Activated naive CD8-positive, alpha-beta T cell treated with anti-CD3 and anti-CD28 coated beads, Interleukin-2, amount 10 ng/mL, durations not matched to agents 7 days and 5 days (primary cell): ENCODE measurements at places on chromosomes 3 and 15. TPM values are rescaled to one million over a fixed set of nuclear protein-coding genes. Genes with fewer than 3 reads are reported as not detected.

DNA sequence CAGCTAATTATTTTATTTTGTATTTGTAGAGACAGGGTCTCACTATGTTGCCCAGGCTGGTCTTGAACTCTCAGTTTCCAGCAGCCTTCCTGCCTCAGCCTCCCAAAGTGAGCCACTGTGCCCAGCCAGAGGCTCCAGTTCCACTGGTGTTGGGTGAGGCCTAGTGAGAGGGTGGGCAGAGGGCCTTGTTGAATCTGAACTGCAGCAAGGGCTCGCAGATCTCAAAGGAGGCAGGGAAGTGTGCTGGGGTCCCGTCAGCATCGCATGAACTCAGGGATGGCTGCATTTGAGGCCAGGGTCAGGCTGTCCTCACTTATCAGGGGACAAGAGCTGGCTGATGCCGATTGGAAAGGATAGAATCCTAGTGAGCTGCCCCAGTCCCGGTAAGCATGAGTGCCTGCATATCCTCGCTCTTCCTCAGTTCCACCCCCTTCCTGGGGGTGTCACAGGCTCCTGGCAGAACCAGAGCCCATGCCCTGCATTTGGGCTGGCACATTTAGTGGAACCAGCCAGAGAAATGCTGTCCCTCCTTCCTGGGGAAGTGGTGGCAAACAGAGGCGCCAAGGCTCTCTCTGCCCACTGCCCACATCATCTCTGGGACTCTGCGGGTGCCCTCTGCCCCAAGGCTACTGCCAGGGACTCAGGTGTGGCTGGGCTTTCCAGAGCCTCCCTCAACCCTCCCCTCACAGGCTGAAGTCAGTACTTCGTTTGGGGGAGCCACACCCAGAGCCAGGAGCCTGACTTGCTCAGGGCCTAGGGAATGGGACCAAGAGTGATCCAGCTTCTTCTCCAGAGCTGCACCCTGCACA lies 24.1 kb downstream of the ALS2CL start:
- H3K36me3 ChIP-seq = no peaks in the 10 kb centered on the region
- no peaks in the 10 kb centered on the region for H3K4me1 ChIP-seq
- H3K27ac ChIP-seq = no peak overlapping the region

GRCh38 chr15:99341786-99342185 lies 90.5 kb downstream of the LRRC28 start:
- H3K27ac ChIP-seq = no peak overlapping the region
- H3K36me3 ChIP-seq = peaks cover 1% of the 10 kb centered on the region
- peaks cover 1% of the 10 kb centered on the region for H3K4me1 ChIP-seq
- no peaks in the 10 kb centered on the region for H3K27me3 ChIP-seq
- no peak for DNase-seq

GRCh38 chr3:150875548-150875947 lies 29.7 kb downstream of the MINDY4B start:
- H3K27me3 ChIP-seq = peaks cover 13% of the 10 kb centered on the region
- no peak for DNase-seq
- no peak overlapping the region for H3K4me3 ChIP-seq
- H3K36me3 ChIP-seq = no peaks in the 10 kb centered on the region

GRCh38 chr3:157247391-157247790 lies 87.4 kb upstream of the CCNL1 start:
- no peaks in the 10 kb centered on the region for H3K36me3 ChIP-seq
- H3K4me3 ChIP-seq = no peak overlapping the region
- no peak for DNase-seq
- H3K27me3 ChIP-seq = no peaks in the 10 kb centered on the region

DNA sequence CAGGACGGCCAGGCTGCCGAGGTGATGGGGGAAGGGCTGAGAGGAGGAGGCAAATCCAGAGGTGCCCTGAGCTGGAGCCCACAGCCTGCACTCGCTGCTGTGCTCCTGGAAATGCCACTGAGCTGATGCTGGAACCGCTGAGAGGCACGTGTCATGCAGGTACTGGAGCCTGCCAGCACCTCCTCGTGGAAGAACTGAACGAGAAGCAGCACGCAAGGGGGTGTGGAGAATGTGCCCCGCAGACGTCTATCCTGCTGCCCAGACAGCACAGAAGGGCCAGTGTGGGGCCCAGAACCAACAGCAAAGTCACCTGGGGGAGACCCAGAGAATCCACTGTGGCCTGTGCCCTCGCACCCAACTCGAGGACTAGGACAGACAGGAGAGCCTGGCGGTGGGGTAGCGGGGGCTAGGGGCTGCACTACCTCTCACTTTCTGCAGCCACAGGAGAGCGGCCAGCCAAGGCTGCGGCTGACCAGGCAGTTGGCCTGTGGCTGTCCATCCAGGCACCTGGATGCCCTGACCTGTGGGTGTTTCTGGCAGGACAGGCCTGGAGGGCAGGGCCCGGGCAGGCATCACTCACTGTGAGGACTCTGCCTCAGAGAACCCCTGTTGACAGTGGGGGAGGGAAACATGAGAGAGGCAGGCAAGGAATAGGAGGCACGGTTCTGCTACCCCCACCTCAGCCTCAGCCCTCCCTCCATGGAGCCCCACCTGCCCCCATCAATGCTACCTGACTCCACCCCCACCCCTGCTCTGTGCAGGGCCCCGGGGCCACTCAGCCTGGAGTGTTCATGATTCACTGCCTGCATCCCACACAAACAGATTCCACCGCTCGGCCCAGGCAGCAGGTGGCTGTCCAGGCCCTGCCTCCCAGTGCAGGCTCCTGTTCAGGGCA lies 213.1 kb downstream of the TBC1D2B start:
- no peak overlapping the region for H3K27ac ChIP-seq
- H3K27me3 ChIP-seq = peaks cover 1% of the 10 kb centered on the region
- H3K36me3 ChIP-seq = no peaks in the 10 kb centered on the region

DNA sequence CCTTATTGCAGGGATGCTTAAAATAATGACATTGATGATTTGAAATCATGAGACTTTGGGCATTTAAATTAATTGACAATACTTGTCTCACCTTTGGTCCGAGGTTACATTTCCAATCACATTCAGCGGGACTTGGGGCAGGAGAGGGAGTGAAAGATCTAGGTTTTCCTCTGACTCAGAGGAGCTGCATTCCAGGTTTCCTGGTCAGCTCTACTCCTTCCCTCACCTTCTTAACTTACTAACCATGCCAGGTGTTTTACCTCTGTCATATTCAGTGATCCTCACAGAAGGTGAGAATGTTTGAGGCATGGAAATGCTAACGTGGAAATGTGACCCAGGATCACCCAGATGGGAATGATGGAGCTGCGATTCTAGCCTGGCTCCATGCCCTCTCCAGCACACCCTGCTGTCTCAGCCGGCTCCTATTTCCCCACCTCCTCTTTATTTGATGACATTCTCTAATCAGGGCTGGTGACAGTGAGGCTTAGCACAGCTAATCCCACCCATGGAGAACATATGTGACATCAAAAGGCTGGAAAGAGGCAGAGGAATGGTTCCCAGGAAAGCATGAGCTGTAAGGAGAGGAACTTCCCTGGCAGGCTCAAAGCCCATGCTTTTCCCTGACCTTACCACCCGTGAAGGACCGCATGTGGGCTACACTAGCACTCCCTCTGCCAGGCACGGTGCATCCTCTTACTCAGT lies 38.7 kb downstream of the THSD4 start:
- no peaks in the 10 kb centered on the region for H3K4me1 ChIP-seq
- no peak overlapping the region for H3K4me3 ChIP-seq
- H3K36me3 ChIP-seq = no peaks in the 10 kb centered on the region

DNA sequence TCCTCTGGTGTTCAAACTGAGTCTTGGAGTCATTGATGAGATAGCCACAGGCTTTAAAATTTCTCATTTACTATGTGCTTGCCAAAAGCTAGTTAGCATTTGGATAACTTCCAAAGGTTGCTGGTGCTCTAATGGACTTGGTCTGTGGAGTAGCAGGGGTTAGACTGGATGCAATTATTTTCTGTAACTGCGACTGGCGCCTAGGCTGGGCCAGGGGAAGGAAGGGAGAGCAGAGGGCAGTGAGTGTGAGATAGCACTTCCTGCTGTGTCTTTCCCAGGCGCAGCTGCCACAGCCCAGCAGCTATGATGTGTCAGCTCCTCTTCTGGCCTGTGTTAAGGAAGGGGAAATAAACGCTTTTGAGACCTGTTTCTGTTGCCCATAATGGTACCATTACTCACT lies 98.6 kb downstream of the MYRIP start:
- no peaks in the 10 kb centered on the region for H3K36me3 ChIP-seq
- no peak overlapping the region for H3K27ac ChIP-seq
- no peak overlapping the region for H3K4me3 ChIP-seq
- no peaks in the 10 kb centered on the region for H3K4me1 ChIP-seq
- no peaks in the 10 kb centered on the region for H3K27me3 ChIP-seq

DNA sequence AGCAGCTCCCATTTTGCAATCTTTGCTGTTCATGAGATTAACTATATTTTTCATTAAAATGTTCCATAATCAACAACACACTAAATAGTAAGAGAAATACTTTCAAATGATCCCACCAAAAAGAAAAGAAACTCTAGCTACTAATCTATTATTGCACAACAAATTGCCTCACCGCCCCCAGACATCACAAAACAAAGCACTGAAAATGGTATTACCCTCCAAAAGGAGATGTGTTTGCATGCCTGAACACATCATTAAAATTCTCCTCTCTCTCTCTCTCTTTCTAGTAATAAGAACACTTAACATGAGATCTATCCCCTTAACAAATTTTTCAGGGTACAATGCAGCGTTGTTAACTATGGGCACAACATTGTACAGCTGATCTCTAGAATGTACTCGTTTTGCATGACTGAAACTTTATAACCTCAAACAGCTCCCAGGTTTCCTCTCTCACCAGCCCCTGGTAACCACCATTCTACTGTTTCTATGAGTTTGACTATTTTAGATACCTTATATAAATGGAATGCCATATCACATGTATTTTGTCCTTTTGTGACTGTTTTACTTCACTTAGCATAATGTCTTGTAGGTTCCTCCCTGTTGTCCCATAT lies 33.1 kb downstream of the WNT5A start:
- no peak for DNase-seq
- peaks cover 2% of the 10 kb centered on the region for H3K27me3 ChIP-seq
- no peak overlapping the region for H3K4me3 ChIP-seq
- no peaks in the 10 kb centered on the region for H3K4me1 ChIP-seq
- no peaks in the 10 kb centered on the region for H3K36me3 ChIP-seq
- H3K27ac ChIP-seq = no peak overlapping the region

DNA sequence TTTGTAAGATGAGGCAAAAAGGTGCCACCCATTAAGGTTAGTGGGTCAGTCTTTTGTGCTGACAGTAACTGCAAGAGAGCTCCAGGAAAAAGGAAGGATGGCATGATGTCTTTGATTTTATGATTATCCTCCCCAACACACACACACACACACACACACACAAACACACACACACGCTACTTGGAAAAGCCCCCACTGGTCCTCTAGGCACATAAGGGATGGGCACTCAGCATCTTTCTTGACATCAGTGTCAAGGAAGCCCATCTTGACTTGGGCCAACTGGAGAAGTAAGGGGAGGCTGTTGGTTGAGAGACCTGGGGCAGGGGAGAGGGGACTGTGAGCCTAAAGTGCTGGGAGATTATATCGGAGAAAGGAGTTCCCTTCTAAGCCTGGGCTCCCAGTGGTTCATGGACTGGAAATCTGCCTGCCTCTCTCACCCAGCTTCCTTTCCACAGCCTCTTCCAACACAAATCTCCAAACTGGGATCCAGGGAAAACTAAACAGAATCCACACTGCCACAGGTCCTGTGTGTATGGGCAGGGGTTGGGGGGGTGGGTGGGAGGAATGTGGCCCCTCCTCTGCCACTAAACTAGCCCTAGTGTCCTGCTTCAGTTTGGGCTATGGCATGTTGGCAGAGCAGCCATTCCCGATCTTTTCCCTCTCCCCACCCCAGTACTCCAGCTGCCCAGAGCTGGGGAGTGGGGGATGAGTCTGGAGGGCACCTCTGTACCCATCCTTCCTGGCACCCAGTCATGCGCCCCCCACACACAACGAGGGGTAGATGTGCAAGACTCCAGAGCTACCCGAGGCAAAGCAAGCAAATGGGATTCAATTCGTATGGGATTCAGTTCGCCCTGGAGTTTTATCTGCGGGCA lies 1.6 kb downstream of the AMOTL2 start:
- H3K4me3 ChIP-seq = no peak overlapping the region
- peaks cover 6% of the 10 kb centered on the region for H3K4me1 ChIP-seq
- H3K27me3 ChIP-seq = peaks cover 54% of the 10 kb centered on the region
- no peak overlapping the region for H3K27ac ChIP-seq

The DGKG gene
- 0.19 TPM for total RNA-seq

DNA sequence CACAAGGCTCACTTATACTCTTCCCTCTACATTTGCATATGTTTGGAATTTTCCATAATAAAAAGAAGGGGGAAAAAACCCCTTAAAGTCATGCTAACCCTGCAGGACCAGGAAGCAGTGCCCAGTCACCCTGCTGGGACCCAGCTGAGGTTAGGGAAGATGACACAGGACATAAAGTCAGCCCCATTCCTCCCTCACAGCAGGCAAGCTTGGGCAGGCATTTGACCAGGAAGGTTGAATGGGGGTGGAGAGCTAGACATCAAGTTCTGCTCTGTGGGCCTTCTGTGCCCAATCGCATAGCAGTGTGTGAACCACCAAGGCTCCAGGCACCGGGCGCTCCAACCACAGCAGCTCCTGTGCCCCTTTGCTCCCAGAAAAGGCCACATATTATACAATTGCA lies 7.1 kb upstream of the HDAC11 start:
- H3K27me3 ChIP-seq = peaks cover 11% of the 10 kb centered on the region
- no peaks in the 10 kb centered on the region for H3K4me1 ChIP-seq
- H3K36me3 ChIP-seq = no peaks in the 10 kb centered on the region
- no peak for DNase-seq
- no peak overlapping the region for H3K27ac ChIP-seq
- H3K4me3 ChIP-seq = no peak overlapping the region

The DLEC1 gene
- total RNA-seq = 3.7 TPM

The EID1 gene
- 84.8 TPM for total RNA-seq

DNA sequence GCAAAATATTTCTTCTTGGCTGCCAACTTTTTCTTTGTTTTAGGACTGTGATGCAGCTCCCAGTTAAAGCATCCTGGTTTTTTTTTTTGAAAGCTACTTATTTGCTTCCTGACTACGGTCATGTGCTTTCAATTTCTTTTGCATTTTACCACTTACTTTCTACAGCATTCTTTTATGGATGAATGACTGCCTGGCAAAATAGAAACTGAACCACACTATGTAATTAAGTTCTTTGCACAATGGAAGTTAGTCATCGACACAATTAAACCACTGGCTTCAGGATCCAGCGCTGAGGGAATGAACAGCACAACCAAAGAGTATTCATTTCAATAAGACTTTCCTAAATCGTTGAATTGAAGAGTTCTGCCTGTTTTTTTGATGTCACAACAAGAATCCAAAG lies 82.2 kb upstream of the EPHA3 start:
- no peaks in the 10 kb centered on the region for H3K27me3 ChIP-seq
- no peak overlapping the region for H3K27ac ChIP-seq
- DNase-seq = no peak
- H3K36me3 ChIP-seq = no peaks in the 10 kb centered on the region
- no peak overlapping the region for H3K4me3 ChIP-seq
- no peaks in the 10 kb centered on the region for H3K4me1 ChIP-seq

GRCh38 chr15:80816936-80817335 lies 37.8 kb downstream of the CEMIP start:
- no peaks in the 10 kb centered on the region for H3K36me3 ChIP-seq
- H3K27me3 ChIP-seq = peaks cover 10% of the 10 kb centered on the region
- no peak overlapping the region for H3K27ac ChIP-seq
- no peak overlapping the region for H3K4me3 ChIP-seq
- no peaks in the 10 kb centered on the region for H3K4me1 ChIP-seq
- no peak for DNase-seq

The OR5K2 gene
- total RNA-seq = not detected
